Activated CD4-positive, alpha-beta T cell treated with anti-CD3 and anti-CD28 coated beads for 1 hour (primary cell): ENCODE measurements at places on chromosomes 16 and 17.

- DNase-seq: no peak
These were observed 32.2 kb downstream of the TRIM37 start for GRCh38 chr17:59074494-59074893.

GRCh38 chr16:71242036-71242435, 11.5 kb upstream of the HYDIN start:
- DNase-seq: no peak

DNA sequence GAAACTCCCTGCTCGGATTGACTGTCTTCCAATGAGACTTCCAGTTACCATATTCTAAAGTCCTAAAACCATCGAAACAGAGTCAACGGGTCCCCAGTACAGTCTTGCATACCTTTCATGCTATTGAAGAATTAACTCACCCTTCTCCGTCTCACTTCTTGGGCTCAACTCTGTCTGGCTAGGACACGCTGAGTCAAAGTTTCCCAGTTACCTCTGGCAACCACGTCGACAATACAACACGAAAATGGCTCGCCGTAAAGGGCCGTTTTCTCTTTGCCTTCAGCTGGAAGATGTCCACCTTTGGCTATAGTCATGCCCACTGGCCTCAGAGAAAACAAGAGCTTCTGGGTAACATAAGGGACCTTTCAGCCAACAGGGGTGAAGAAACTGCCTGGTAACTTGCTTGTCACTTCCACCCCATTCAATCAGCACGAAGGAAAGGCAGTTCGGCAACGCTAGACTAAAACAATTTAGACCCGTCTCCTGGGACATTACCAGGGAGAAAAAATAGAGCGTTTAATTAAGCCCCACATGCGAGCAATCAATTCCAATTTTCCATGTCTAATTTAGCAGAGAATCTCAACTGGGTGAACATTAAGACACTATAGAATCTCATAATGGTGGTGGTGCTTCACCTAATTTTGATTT, 21.5 kb downstream of the KCNG4 start:
- no peak for DNase-seq

GRCh38 chr16:30946671-30947540, 2.0 kb upstream of the ORAI3 start:
- no peak for DNase-seq

DNA sequence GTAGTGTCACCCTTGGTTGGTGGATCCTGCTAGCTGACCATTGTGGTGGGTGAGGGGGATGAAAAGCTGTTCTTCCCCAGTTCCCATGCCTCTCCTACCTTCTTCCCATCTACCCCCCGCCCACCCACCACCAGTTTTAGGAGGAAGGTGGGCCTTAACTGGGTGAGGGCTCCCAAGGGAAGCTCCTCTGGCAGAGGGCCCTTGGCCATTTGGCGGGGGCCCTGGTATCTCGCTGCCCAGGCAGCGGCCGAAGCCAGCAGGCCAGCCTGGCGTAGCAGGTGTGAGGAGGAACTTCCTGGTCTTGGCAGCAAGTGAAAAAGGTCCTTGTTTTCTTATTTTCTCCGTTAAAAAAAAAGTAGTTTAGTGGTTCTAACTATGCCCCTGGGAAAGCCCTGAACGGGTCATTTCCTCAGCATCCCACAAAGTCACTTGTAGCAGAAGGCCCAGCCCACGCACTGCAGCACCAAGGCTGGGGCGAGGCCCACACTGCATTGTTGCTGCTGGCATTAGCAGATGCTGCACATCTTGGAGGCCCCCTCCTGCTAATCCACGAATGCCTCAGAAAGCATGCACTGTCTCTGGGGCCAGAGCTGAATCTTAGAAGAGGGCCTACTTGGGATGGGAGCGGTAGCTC, 72.5 kb downstream of the MPRIP start:
- DNase-seq: no peak

GRCh38 chr17:31444026-31444425, 52.6 kb downstream of the RAB11FIP4 start:
- no peak for DNase-seq

DNA sequence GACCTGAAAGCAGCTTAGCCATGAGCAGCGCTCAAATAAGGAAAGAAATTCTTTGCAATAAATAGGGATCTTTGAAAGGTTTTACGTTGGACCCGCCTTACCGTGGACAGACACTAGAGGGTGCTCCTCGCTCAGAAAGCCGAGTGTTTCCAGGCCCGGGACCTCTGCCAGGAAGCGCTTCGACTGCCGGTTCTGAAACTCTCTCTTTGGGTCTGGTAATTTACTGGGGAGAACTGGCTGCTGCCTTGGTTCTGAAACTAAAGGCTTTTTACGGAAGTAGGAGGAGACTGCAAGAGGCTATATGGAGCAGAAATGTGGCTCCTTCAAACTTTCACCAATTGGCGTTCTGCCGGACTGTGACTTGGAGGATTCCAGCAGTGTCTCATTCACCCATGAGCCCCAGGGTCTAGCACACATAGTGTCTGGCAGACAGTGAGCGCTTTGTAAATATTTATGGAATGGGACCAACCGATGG, 45.6 kb upstream of the HOXB9 start:
- peak; percentile 59 for DNase-seq

- DNase-seq: no peak
These were observed 7.5 kb upstream of the EDC4 start for GRCh38 chr16:67865318-67865717.

GRCh38 chr17:74959826-74960515, 12.6 kb downstream of the HID1 start:
- no peak for DNase-seq

GRCh38 chr16:84110527-84110926, 6.2 kb downstream of the MBTPS1 start:
- no peak for DNase-seq

DNA sequence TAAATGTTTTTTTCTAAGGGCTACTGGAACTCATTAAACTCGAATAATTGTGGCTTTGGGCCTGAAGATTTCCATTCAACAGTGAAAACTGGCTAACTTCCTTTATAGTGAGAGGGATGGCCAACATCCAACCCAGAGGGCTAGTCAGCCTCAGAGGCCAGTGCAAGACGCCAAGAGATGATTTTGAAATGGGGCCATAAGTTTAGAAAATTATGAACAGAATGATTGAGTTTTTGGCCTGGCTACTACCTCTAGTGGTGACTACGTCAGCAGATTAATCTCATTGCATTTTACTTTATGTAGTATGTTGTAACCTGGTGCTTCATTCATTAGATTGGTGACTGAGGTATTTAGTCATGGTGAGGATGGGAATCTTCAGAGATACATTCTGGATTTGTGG, 28.4 kb downstream of the HAPSTR1 start:
- no peak for DNase-seq
